ENCODE measurements at places on chromosomes 2 and 18. TPM values are rescaled to one million over a fixed set of nuclear protein-coding genes. Genes with fewer than 3 reads are reported as not detected.
A peak's percentile ranks its signal among the peaks of the same experiment; 100 is the strongest.

Gene ZBTB7C
- total RNA-seq, result not detected

Gene TMEM17
- 3.3 TPM for total RNA-seq

Gene CDH20
- total RNA-seq, result not detected

Gene DNAJC5G
- total RNA-seq, result not detected

- peak; percentile 74 for DNase-seq
These were observed 18.1 kb downstream of the EPAS1 start for GRCh38 chr2:46315103-46315890.

DNA sequence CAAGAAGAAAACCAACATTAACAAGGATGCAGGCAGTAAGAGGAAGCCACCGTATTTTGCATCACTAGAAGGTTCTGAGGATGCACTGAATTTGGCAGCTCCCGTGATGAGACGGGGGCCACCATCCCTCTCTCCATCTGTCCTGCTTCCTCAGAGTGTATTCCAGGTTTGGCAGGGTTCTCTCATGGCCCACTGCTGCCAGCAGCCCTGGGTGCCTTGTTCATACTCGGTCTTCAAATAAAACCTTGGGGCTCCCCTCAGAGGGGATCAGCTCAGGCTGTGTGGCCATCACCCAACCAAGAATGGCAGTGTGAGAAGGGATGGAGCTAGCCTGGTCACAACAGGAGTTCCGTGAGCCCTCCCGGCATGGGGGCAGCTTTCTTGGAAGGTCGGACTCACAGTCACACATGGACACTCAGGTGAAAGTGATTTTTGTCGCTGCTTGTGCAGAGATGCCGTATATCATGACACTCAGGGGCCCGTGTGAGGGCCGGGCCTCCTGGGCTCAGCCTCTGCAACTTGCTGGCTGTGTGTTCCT is 12.8 kb upstream of the MBP start:
- DNase-seq, result no peak

DNA sequence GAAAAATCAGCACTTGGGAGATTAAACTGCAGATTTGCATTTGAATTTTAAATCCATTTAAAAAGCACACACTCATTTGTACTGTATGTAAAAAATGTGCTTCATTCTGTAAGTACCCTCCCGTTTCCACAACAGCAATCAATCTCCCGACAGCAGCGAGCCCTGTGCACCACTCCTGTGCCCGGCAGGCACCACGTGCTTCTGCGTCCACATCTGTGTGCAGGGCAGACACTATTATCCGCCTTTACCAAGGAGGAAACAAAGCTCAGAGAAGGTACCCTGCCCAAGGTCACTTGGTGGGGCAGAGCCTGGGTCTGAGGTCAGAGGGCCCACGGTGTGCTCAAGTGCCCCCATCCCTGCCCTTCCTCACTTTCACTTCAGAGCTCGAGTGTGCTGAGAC is 7.5 kb downstream of the HSBP1L1 start:
- no peak for DNase-seq

GRCh38 chr18:44601447-44601846 is 79.2 kb upstream of the SETBP1 start:
- DNase-seq, result no peak

GRCh38 chr2:33214857-33215256 is 261.6 kb upstream of the RASGRP3 start:
- DNase-seq, result no peak

DNA sequence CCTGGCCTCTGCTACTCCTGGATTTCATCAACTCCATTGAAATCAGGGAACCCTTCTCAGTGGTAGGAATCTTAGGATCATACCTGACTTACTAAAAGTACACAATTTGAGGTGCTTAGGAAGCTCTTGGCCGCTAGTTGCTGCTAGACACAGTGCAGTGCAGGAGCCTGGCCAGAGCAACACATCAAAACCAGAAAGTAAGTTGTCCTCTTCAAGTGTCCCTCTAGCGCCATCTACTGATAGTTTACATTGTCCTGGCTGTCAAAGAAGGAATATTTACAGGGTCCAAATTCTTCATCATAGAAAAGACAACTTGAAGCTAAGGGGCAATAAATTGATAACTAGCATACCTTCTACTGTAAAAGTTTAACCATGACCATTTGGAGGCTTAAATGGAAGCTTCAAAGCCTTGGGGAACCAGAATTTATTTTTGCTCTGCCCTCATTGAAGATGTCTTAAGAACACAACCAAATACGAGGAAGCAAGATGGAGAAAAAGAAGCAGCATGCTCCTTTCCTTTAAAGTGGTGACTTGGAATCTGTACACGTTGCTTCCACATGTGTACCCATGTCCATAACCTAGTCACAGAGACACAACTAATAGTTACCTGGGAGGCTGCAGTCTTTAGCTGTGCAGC is 889.1 kb upstream of the GCFC2 start:
- DNase-seq, result peak; percentile 10

DNA sequence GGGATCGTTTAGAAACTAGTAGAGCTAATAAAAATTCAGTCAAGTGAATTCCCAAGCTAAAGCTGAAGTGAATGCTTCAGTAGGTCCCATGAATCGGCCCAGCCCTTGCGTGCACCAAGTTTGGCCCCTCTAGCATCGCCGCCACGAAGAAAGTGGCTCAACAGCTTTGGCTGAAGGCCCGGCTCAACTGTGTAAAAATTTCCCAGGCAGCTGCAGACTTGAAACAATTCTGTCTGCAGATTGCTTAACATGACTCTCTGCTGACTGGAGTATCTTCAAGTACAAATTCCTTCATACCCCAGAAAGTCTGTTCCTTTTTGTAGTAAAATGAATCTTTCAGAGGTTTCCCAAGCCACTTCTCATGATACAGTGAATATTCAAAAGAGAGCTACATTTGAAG is 32.7 kb downstream of the ALMS1 start:
- no peak for DNase-seq

DNA sequence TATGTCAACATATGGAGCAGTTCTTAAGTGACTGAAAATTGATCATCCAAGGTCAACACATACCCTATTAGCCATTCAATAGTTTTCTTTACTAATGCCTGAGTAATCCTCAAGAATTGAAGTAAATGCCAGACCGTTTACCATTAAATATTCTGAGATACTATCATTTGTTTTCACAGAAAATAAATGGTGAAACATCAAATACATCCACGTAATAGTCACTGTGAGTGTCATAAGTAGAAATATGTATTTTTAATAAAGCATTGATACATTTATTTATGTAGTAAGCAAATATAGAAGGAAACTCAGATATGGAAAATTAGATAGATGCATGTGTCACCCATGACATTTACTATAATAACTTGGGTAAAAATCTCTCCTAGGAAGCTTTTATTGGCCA is 927.8 kb upstream of the NRXN1 start:
- DNase-seq, result no peak

DNA sequence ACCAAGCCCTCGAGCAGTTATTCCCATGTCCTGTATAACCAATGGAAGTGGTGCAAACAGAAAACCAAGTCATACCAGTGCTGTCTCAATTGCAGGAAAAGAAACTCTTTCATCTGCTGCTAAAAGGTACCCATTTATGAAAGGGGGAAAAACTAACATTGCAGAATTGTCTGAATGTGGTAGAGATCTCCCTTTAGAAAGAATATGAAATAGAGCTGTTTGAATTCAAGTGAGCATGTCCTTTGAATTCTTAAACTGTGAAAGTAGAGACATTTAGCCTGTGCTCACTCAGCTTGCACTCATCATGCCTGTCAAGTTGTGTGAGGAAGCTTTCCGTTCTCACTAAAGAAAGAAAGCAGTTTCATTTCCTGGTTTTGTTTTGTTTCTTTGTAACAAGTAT is 87.4 kb downstream of the EML4 start:
- DNase-seq, result no peak

- peak; percentile 19 for DNase-seq
These were observed 75.4 kb downstream of the CERKL start for GRCh38 chr2:181581534-181581933.
